ENCODE measurements at places on chromosomes 16 and 17.

DNA sequence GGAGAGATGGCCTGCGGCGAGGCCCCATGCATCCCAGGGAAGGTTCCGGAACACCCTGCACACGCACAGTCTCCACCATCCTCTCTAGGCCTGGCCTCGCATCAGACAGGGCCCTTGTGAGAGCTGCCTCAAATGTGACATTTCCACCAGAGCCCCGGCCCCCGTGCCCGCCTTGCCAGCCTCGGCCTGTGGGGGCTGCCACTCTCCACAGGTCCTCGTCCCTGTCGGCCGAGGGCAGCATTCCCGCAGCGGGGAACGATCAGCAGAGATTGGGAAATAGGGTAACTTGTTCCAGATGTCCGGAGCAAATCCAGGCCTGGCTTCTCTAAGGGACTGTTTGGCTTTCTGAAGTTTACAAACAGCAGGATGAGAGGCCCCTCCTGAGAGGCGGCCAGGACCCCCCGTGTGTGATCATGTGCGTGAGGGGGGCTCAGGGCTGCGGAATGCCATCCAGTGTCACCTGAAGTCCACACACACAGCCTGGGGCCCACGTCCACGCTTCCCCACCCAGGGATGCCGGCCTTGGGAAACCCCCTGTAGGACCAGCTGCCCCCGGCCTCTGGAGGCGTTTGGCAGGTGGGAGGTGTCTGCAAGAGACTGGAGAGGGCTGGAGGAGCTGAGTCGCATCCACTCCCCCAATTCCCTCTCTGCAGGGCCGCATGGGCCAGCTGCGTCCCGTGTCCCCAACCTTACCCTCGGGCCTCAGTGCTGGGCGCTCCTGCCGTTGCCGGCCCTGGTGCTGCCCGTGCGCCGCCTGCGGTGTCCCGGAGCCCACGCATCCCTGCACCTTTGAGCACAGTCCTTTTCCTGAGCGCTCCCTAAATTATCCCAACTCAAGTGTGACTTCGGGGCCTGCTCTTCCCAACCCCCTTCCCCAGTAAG, 70.4 kb downstream of the ZDHHC7 start:
- no peak for DNase-seq

DNA sequence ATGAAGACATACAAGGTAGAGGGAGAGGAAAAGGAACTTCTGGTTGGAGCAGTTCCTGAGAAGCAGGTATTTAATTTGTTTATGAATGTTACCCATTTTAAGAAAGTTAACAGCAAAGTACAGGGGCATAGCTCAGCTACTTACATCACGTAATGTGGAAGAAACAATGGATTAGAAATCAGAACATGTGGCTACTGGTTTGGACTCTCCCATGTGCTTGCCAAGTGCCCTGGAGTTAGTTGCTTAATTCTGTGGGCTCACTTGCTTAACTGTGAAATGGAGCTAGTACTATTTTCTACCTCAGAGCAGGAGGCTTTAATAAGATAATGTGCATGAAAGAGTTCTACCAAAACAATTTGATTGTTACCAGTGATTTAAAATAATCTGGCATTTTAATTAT, 27.3 kb downstream of the RSPRY1 start:
- DNase-seq: no peak

DNA sequence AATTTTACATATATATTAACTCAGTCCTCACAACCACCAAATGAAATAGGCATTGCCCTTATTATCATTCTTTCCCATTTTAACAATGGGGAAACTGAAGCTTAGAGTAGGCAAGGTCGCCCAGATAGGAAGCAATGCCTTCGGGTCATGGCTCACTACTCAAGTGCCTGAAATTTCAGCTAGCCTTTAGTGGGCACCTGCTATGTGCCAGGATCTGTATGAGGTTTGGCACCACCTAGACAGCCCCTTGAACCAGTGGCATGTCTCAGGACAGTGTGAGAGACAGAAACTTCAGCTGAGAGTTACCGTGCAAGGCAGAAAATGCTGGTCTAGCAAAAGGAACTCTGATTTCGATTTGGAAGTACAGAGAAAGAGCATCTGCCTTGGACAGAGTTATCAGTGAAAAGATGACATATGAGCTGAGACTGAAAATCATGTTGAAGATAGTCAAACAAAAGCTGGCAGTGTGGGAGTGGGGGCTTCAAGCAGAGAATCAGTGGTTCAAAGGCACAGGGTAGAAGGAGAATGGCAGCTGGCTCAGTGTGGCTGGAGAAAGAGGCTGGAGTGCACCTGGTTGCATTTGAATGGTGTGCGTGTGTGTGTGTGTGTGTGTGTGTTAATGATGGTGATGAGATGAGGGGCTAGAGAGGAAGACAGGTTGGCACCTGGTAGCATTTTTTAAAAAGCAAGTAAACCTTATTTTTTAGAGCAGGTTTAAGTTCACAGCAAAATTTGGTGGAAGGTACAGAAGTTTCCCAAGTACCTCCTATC, 29.1 kb downstream of the CDH13 start:
- DNase-seq: peak; percentile 55

- no peak for DNase-seq
These were observed 279.9 kb downstream of the IRX3 start for GRCh38 chr16:54006693-54007092.

DNA sequence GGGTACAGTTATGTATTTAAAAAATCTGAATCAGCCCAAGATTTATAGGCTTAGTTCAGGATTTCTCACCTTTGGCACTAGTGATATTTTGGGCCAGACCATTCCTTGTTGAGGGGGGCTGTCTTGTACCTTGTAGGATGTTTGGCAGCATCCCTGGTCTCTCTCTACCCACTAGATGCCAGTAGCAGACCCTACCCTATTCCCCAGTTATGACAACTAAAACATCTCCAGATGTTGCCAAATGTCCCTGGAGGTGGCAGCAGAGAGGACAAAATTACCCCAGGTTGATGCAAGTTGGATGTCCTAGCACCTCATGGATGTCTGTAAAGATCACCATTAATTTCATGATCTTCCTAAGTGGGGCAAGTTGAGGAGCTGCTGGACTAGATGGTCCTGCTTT, 45.8 kb downstream of the SYT17 start:
- DNase-seq: no peak

GRCh38 chr16:14362774-14363371, 267.2 kb downstream of the PARN start:
- no peak for DNase-seq

DNA sequence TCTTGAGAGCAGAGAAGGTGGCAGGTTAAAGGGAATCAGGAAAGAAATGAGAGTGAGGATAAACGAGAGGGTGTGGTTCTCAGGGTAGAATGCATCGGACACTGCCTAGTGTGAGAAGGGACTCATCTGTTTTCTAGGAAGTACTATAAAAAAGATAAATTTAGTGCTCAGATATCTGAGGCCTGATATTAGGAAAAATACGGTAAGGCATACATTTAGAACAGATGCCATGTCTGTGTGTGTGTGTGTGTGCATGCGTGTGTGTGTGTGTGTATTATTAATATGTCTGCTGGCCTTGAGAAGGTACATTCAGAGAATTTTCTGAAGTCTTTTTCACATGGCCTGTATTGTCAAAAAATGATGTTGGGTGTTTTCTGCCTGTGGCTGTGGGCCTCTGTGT, 414.8 kb downstream of the MAF start:
- no peak for DNase-seq

- DNase-seq: no peak
These were observed 9.9 kb downstream of the TBX2 start for GRCh38 chr17:61409301-61410112.

DNA sequence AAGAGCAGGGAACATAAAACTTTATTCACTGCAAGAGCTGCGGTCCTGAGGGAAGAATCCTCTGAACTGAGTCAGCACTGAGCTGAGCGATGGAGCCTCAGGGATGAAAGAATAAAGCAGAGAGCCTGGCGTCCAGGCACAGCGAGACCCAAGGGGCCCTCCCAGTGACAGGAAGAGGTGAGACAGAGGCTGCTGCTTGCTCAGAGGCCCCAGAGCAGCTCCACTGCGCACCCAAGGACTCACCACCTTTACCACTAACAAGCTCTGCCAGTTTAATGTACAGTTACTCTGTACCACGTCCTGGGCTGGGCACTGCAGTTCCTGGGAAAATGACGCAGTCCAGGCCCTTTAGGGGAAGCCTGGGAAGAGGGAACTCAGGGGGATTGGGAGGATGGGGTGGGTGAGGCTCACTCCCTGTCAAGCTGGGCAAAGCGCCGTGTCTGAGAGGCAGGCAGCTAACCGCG, 5.6 kb downstream of the GFAP start:
- no peak for DNase-seq

- no peak for DNase-seq
These were observed 46.9 kb downstream of the LCMT1 start for GRCh38 chr16:25158401-25158800.

GRCh38 chr17:61474934-61475333, 22.7 kb downstream of the TBX4 start:
- DNase-seq: no peak

- no peak for DNase-seq
These were observed 14.4 kb downstream of the NTAN1 start for GRCh38 chr16:15041271-15042004.

DNA sequence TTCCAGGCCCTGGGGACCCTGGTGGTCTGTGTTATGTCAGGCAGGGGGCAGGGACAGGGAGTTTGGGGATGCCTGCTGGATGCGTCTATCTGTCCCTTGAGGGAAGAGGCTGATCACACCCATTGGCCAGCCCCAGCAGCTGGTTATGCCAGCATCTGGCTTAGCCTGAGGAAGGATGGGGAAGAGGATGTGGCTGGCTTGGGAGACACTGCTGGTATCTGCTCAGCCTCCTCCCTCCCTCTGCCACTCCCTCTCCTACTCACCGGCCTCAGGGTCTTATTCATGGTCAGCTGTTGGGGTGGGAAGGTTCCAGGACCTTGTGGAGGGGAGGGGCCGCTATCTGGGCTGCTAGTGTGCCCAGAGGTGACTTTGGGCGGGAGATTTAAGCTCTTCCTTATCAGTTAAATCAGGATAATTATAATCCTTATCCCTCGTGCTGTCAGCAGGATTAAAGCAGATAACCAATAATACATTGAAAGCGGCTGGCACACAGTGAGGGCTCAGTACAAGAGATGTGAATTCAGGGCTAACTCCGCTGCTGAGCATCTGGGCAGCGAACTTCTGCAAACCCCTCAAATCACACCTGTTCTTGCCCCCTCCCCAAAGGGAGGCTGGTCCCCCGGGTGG, 36.0 kb upstream of the MLKL start:
- DNase-seq: no peak

- no peak for DNase-seq
These were observed 2228.4 kb downstream of the TP53TG3F start for GRCh38 chr16:35687781-35688180.

- no peak for DNase-seq
These were observed 22.6 kb upstream of the FAM20A start for GRCh38 chr17:68623811-68624210.

- no peak for DNase-seq
These were observed 29.5 kb upstream of the CREBBP start for GRCh38 chr16:3909791-3910583.

DNA sequence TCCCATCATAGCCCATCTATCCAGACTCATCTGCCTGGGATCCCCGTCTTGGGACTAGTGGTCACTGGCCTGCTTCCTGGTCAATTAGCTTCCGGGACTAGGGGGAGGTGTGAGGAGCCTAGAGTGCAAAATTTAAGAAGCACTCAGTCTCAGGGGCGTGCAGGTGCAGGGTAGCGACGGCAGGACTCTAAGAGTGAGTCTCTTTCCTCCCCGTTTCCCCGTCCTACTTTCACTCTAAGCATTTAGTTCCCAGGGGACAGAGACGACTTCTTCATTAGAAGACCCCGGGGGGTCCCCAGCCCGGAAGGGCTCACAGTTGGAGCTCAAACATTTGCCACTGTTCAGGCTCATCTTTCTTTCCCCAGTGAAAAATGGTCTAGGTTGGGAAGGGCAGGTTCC, 677 bp upstream of the ZNHIT3 start:
- DNase-seq: no peak

DNA sequence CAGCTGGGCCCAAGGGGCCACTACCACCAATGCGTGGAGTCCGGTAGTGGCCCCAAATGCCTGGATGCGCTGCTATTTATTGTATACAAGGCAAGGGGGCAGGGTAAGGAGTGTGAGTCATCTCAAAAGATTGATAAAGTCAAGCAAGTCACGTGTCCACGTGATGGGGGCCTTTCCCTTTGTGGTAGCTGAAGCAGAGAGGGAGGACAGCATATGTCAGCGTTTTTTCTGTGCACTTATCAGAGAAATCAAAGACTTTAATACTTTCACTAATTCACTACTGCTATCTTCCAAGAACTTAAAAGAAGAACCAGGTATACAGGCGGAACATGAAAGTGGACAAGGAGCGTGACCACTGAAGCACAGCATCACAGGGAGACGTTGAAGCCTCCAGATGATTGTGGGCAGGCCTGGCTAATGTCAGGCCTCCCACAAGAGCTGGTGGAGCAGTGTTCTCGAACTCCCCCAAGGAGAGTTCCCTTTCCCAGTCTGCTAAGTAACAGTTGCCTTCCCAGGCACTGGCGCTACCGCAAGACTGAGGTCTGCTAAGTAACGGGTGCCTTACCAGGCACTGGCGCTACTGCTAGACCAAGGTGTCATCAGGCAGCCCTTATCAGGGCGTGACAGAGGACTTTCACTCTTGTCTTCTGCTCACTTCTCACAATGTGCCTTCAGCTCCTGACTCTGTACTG, 10.8 kb upstream of the ASB16 start:
- DNase-seq: no peak

- no peak for DNase-seq
These were observed 97.4 kb upstream of the CIBAR2 start for GRCh38 chr16:85209526-85210121.

DNA sequence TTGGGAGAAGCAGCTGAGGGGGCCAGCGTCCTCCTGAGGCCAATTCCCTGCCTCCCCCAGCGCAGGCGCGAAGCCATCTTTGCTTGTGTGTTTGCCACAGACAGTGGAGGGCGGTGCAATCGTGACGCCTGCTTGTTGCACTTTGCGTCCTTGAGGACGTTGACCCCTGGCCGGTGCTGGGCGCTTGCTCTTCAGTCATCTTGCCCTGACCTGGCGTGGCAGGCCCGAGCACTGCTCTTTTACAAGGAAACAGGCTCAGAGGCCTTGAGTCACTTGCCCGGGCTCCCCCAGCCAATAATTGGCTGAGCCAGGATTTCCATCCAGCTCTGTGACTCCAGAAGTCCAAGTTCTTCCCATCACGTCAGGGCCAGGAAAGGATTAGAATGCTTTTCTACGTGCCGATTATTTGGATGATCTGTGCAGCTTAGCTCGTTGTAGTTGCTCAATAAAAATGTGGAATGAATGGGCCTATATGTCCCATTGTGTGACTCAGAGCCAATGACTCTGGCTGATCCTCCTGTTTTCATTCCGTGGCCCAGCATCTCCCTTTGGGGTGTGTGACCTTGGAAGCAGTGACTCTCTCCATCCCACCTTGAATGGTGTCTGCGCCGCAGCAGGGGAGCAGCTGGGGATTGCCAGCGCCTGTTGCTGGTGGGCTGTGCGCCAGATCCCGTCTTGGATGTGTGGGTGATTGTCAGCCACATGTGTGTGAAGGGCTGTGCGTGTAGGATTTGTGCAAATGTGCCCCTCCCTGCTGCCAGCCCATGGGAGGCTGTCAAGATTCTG, 214.1 kb downstream of the SEC14L1 start:
- no peak for DNase-seq

GRCh38 chr17:2059547-2060384, 4.9 kb downstream of the HIC1 start:
- no peak for DNase-seq

Measured in Jurkat, Clone E6-1 (cell line).